ENCODE measurements at places on chromosomes 5 and 9. TPM values are rescaled to one million over a fixed set of nuclear protein-coding genes. Genes with fewer than 3 reads are reported as not detected.

- no peak for DNase-seq
Observed at GRCh38 chr5:8864053-8864452, 681.8 kb downstream of the SEMA5A start.

FOXD4L6 gene
- 2.8 TPM for total RNA-seq

GRCh38 chr9:137764981-137765380, 112.6 kb upstream of the CACNA1B start:
- DNase-seq = no peak

- no peak for DNase-seq
Observed at GRCh38 chr9:132001567-132001966, 78.1 kb downstream of the MED27 start.

DNA sequence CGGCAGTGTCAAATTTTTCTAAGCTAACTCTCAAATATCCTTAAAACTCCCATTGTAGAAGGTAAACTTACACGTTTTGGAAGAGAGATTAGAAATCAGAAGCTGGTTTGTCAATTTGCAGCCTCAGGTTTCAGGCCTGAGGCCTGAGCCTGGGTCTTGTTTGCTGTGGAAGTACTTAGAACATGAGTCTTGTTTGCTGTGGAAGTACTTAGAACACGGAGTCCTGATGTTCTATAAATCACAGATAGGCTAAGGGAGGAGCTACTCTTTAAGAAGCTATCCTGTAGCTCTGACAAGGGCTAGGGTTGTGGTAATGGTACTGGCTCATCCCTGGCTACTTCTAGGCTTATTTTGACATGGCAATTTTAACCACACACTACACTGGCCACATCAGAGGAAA, 97.8 kb downstream of the FBXW11 start:
- no peak for DNase-seq

ACER2 gene
- 8.3 TPM for total RNA-seq

DNA sequence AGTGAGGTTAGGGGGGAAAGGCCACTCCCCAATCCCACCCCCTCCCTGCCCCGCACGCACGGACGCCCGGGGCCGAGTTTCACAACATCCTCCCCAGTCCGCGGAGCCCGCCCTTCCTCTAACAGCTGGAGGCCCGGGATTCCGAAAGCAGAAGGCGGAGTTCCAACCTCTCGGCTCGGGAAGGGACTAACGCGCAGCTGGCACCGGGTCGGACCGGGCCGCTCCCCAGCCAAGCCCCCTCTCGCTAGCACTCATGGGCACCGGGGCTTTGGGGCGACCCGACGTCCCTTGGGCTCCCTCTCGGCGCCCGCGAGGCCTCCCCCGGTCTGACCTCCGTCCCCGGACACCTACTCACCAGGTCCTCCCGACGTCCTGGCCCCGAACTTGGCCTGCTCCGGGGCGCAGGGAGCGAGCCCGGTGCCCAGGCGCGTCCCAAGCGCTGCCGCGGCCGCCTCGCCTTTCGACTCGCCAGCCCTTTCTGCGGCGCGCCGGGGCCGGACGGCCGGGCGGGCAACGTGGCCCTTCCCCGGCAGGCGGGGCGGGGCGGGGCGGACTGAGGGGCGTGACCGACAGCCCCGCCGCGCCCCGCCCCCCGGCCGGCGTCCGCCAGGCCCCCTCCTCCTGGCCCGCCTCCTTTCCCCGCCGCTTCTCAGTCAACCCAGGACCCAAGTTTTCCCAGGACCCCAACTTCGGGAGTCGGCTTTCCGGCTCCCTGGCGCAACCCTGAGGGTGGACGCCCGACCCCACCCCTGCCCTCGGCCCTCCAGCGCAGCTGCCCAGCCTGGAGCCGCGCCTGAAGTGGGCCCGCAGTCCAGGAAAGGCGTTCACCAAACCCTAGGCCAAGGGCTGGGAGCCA, at the start of gene MGAT1:
MGAT1 (minus strand) TSS at position 482 of the 856 bp plus-strand sequence. CDS start 9,835 bp downstream, outside the sequence.
- DNase-seq = peak; percentile 38

- no peak for DNase-seq
Observed at GRCh38 chr5:134583766-134584165, 48.9 kb downstream of the SAR1B start.

- no peak for DNase-seq
Observed at GRCh38 chr5:81393783-81394718, at the start of gene ACOT12. ACOT12 (minus strand) TSS chr5:81394134; CDS start chr5:81394114, 20 bp downstream.
